ENCODE measurements at places on chromosomes 6 and 20.

GRCh38 chr6:53673162-53673727, 7.7 kb upstream of the KLHL31 start:
- peak; percentile 74 for DNase-seq

GRCh38 chr6:134853111-134854055, 96.5 kb downstream of the ALDH8A1 start:
- no peak for DNase-seq

- no peak for DNase-seq
Observed at GRCh38 chr6:74071214-74071613, 375.2 kb downstream of the CD109 start.

DNA sequence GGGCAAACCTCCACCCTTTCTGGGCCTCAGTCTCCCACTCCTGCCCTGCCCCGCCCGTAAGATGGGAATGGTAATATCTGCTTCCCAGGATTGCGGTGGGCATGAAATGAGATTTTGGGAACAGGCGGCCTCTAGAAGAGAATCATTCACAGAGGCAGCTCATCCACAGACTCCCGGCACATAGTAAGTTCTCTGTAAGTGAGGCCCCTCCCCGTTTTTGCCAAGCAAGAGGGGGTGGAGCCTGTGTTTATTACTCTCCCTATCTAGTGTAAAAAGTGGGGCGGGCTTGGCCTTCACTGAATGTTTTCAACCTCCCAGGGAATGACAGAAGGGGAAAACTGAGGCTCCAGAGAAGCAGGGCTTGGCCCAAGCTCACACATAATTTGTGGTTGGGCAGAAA, 20.0 kb downstream of the SUN5 start:
- DNase-seq = no peak

DNA sequence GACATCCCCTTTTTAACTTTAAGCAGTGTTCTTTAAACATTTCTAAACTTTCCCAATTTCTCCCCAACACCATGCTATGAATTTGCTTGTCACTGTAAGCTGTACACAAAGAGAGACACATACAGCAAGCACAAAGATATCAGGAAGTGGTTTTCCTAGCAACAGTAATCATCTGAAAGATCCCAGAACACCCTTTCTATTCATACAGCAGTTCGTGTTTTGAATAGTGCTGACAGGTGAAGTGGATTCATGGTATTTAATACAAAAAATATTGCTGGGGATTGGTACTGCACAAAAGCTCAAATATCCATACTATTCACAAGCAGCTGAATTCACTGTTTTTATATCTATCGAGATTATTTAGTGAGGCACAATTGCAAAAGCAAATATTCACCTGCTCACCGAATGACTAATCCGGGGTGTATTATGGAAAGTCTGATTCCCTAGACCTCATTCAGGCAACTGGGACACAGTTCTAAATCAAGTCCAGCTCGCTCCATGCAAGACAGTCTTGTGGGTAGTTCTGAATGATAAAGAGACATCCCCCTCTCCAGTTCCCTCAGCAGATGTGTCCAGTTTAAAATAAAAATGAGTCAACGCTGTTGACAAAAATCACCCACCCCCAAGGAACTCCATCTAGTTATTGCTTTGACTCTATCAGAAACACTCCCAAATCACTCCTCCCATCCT, 107.1 kb upstream of the TSHZ2 start:
- DNase-seq = no peak

DNA sequence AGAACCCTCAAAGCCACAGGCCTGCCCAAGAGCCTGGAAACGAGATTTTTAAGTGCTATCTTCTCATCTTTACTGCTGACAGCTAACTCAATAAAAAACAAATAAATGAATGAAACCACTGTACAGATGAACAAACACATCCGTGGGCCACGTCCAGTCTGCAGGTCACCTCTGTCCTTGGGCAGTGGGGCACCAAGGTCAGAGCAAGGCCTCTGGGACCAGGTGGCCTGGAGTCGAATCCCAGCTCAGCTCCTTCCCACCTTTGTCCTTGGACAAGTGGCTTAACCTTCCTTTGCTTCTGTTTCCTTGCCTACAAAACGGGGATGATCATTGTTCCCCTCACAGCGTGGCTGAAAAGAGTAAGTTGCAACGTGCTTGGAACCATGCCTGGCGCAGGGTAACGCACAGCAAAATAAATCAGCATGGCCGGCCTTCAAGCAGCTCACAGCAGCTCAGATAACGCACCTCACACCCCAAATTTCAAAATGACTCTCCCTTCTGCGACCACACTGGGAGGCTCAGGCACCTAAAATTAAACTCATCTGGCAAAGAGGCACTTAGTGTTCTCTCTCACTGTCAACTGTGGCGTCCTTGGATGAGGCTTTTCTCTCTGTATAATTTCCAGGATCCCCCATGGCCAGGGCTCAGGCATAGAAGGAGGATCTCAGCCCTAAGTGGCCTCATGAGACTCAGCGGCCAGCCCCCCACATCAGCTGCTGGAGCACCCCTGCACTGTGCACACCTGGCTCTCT, 35.7 kb downstream of the RRBP1 start:
- no peak for DNase-seq

DNA sequence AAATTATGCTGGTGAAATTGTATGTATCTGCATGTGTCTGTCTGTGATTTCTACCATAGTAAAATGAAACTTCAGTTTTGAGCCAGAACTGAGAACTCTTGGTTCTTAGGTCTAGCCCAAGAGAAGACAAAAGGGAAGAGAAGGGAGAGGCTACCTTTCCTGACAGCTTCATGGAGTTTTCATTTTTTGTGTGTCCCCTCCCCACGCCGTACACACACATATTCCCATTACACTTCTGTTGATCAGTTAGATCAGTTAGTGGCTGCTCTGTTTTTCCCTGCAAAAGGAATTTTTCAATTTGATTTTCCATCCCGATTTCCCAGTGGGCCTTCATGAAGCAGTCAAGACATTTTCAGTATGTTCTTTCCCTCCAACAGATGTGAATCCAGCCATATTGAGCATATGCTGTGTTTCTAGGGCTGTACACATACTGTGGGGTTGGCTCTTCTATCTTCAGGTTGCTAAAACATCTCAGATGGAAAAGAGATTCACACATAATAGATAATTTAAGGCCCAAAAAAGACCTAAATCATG, 52.5 kb downstream of the HIVEP1 start:
- DNase-seq = no peak

- DNase-seq = no peak
Observed at GRCh38 chr6:23246896-23247295, 677.5 kb downstream of the HDGFL1 start.

DNA sequence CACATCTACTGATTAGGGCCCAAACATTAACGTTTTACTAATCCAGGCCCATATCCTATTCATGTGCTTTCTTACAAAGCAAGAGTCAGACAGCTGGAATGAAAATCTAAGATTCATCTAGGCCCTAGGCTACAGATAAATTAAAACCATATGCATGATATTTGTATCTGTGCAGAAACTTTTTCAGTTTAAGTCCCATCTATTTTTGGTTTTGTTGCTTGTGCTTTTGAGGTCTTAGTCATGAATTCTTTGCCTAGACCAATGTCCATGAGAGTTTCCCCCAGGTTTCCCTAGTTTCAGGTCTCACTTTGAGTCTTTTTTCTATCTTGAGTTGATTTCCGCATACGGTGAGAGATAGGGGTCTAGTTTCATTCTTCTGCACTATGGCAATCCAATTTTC, 20.2 kb downstream of the ADNP start:
- DNase-seq = no peak

DNA sequence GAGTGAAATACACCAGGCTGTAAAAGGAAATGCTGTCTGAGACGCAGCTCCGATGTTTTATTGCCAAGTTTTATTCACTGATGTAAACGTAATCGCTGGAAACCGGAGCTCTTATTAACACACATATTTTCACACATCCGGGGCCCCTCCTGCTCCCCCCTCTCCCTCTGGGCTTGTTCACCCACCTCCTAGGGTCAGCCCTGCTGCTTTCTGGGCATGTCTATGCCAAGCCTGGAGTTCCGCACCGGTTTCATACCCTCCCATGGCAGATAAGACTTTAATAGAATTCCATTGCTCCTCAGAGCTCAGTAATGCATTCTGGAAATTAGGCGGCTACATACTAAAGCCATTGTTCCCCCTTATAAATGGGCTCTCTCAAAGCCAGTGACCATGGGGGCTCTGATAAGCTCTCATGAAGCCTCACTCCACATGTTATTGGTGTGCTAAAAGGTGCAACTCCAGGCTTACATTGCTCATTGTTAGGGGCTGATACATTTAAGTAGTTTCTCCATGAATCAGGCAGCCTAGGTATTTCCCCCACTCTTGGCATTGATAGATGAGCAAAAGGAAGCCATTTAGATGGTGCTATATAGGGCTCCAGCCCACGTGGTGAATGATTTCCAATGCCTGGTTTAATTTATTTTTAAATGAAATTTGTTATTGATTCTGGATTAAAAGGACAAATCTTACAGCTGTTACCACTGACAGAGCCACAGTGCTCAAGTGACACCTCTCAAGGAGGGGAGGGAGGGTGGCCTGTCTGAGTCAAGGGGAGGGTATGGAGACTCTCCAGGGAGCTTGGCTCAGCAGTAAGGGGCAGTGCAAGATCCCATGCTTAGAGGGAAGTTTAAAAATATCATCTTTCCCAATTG, 4.5 kb upstream of the VSTM2L start:
- no peak for DNase-seq

- no peak for DNase-seq
Observed at GRCh38 chr20:33791959-33792597, 19.1 kb upstream of the CHMP4B start.

- DNase-seq = peak; percentile 96
Observed at GRCh38 chr20:48026981-48027592, 241.8 kb upstream of the SULF2 start.

Measured in NCI-H446 treated with DMSO at 0.1 percent for 48 hours (cell line).